ENCODE measurements at places on chromosomes 13 and 19.

DNA sequence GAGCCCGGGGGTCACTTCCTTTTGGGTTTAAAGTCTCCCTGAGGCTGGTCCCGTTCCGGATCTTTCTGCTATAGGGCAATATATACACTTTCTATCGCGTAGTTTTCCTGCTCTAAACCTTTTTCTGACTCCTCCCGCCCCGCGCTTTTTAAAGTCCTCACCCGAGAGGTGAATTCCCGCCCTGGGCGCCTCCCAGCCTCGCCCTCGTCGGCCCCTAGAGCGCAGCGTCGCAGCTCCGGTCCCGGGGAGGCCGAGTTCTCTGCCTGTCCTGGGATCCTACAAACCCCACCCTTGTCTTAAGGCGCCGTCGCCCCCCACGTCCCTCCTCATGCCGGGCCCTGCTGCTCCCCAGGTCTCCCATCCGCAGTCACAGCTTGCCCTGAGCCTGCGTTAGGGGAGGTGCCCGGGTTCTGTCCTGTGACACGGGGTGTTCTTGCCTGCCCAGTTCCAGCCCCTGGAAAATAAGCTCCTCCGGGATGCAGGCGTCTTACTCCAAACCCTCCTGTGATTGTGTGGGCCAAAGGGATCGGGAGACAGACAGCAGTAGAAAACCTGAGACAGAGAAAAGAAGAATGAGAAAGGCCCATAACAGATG lies 491 bp downstream of the ZNF525 start:
- DNase-seq = peak; percentile 47

GRCh38 chr13:73103238-73103637 lies 44.4 kb downstream of the KLF5 start:
- no peak for DNase-seq

GRCh38 chr13:80841414-80841813 lies 500.5 kb upstream of the SPRY2 start:
- no peak for DNase-seq

DNA sequence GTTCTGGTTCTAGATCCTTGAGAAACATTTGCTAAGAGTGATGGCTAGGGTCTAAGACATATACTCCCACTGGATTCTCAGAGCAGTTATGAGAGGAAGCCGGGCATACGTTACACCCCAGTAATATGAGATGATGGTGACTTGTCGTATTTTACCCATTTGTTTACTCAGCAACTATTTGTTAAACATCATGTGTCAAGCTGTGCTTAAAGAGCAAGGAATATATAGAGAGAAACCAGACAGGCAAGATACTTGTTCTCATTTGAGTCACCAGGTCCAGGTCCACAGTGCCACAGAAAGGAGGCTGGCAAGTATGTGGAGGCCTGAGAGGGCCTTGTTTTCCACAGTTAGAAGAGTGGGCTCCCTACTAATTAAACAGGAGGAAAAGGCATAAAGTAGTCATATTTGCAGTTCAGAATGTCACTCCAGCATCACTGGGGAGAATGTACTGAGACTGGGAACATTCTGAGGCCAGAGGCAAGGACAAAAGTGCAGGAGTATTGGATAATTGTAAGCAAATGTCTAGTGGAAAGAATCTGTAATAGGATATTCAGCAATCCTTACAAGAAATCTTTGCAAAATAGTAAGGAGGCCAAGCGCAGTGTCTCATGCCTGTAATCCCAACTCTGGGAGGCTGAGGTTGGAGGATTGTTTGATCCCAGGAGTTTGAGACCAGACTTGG lies 142.2 kb downstream of the IRS2 start:
- DNase-seq = no peak

DNA sequence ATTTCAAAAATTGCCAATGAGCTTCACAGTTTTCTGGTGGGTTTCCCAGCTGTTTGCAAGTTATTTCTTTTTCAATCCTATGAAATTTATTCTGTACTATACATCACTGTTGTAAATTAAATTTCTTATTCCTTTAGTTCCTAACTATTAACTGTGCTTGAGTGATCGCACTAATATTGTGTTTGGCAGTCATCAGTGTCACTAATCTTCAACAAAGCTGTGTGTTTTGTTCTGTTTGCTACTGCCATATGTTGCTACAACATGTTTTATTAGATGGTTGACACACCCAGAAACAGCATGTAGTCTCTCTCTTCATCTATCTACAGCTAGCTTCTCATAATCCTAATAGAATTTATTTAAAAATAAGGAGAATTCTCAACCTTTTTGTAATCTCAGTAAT lies 453.6 kb upstream of the PRR20A start:
- peak; percentile 82 for DNase-seq

GRCh38 chr13:104085611-104086010 lies 1019.4 kb upstream of the SLC10A2 start:
- no peak for DNase-seq

DNA sequence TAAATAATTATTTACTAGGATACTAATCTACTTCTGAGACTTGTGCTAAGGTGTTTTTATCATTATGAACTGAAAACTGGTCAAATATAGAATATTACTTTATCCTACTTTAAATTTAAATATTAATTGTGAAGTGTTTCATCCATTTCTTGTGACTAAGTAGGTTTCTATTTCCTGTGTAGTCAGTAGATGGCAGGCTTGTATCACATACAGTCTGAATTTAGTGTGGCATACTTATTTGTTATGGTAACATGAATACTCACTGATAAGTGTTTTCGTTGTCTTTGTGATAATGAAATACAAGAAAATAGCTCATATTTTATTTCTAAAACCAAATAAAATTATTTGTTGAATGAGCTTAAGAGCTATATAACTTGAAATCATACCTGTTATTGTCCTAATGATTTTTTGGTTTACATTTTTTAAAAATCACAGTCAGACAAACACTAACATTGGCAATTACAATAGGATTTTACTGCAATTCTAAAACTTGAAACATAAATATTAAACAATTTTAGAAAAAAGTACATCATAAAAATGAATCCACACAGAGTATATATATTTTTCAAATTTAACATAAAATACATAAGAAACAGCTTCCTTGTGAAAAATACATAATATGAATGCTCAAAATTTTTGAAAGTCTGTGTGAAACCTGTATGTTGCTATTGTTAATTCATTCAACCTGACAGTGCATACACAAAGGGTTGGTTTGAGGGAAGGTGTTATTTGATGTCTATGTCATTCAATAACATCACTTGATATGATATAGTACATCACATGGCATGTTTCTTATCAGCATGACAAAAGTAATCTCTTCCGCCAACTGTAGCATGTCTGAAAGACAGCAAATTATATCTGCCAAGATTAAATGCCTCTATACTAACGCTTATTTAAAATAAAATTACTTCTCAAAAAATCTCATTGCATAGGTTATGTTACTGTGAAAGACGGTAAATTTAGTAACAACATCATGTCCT lies 904.8 kb upstream of the PCDH20 start:
- DNase-seq = peak; percentile 7

- no peak for DNase-seq
Measured at GRCh38 chr13:110914081-110914330, 863 bp downstream of the ANKRD10 start.

GRCh38 chr19:46622118-46622446 lies 2.8 kb downstream of the PTGIR start:
- DNase-seq = no peak

DNA sequence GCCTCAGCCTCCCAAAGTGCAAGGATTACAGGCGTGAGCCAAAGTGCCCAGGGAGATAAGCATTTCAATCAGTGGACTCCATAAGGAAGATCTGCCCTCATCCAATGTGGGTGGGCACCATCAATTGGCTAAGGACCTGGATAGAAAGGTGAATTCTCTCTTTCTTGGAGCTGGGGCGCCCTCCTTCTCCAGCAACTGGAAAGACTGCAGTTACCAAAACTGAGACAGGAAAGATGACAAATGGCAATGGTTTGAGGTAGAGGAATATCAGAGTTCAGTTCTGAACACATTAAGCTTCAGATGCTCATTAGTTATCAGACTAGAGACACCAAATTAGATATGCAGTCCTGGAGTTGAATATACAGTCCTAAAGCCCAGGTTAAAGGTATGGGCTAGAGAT lies 10.5 kb upstream of the ELF1 start:
- no peak for DNase-seq

DNA sequence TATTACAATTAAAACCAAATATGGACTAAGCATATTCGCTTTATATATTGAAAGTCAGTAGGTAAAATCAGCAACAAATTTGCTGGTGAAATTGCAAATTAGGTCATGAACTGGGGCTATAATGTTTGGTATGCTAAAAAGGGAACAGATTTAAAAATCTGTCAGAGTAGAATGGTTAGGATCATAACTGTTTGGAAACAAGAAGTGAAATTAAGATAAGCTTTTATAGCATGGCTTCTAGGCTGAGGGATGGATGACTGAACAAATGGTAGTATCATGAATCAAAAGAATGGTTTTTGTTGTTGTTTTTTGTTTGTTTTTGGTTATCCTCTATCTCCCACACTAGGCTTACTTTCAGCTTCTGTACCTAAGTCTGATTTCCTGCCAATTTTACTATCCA lies 1090.4 kb downstream of the PCDH9 start:
- DNase-seq = no peak

DNA sequence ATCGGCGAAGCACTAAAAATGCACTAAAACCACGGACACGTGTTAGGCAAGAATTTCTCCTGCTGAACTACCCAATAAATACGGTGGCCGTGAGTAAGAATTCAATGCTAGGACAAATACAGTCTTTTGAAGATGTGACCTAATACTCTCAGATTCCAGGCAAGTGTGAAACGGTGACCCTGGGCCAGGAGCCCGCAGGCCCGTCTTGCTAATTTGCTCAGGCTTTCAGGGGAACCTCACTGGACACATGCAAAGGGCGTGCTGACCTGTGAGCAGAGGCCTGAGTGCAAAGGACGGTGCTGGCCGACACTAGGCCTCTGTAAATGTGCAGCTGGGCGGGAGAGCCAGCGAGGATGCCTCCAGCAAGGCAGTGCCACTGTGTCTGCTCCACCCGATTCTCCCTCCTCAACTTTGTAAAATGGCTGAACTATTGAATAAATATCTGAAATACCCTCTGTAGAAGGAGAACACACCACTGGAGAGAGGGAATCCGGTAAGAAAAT lies 70.1 kb downstream of the STK24 start:
- DNase-seq = no peak

DNA sequence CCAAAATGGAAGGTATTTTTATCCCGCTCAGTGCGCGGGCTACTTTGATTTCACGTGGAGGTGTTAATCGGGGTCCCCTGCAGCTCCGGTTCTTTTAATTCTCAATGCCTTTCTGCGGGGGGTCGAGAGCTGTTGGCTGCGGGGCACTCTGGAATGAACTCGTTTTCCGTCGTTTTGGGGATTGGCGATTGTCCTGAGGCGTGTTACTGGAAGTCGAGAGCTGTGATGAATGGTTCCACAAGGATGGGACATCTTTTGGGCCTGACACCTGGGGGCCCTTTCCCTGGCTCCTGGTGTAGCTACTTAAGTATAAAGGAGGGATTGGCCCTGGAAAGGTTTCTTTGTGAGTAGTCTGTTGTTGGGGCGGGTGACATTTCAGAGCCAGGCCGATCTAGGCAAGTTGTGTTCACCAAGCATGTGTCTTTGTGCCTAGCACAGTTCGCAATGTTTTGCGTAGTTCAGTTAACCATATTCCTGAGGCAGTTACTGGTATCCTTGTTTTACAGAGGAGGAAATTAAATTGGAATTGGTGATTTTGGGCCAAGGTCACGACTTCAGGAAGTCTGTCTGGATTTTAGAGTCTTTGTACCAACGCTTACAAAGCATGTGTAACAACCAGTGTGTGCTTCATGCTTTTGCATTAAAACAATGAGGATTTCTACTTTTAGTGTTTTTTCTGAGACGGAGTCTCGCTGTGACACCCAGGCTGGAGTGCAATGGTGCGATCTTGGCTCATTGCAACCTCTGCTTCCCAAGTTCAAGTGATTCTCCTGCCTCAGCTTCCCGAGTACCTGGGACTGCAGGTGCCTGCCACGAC lies 846 bp downstream of the RPL13A start:
- no peak for DNase-seq

GRCh38 chr19:53521373-53522202 lies 16.4 kb upstream of the ZNF331 start:
- DNase-seq = no peak

DNA sequence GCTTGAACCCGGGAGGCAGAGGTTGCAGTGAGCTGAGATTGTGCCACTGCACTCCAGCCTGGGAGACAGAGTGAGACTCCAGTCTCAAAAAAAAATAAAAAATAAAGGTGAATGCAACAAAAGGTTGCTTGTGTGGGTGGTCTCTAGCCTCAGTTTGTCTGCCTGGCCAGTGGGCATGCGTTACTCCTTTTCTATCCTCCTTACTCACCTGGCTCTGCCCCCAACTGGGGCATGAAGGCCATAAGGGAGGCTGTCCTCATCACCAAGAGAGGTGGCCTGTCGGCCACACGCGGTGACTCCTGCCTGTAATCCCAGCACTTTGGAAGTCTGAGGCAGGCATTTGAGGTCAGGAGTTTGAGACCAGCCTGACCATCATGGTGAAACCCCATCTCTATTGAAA lies 1.9 kb upstream of the JUND start:
- no peak for DNase-seq

DNA sequence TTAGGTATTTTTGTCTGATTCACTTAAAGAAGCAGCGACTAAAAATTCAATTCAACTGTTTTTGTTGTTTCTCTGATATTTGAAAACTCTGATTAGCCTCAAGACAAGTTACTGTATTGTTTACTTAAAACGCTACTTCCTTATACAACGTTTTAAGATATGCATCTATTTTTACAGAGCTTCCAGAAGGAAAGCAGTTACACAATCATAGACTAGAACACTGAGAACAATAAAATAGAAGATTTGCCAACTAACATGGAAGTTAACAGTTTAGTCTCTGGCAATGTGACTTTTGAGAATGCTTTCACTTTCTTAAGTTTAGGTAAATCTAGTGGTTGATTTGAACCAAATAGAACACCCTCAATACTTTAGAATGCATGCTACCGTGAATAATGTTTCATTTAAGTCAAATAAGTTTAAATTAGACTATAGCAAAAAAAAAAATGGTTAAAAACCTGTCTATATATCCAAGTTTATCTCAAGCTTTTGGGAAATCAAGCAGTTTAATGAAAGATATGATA lies 614.8 kb downstream of the DACH1 start:
- DNase-seq = no peak

DNA sequence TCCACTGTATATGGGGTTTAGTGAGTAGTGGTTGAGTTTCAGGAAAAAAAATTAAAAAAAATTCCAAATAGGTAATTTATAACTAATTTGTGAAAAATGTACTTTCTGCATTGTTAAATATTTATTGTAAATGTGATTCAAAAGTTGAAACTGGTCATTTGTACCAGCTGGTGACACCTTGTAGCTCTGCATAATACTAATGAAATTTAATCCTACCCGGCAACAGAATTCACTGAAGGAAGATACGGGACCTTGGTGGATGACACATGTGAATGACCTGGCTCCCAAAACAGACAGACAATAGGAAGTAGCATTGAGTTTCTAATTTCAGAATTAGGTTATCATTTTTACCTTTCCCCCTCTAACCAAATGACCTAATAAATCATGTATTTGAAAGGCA lies 73.8 kb downstream of the SLITRK6 start:
- no peak for DNase-seq

GRCh38 chr13:40058757-40059236 lies 403.3 kb downstream of the COG6 start:
- DNase-seq = peak; percentile 38

Data from NCI-H1694 treated with DMSO at 0.1 percent for 48 hours (cell line).